ENCODE measurements at places on chromosomes 3 and 15.

DNA sequence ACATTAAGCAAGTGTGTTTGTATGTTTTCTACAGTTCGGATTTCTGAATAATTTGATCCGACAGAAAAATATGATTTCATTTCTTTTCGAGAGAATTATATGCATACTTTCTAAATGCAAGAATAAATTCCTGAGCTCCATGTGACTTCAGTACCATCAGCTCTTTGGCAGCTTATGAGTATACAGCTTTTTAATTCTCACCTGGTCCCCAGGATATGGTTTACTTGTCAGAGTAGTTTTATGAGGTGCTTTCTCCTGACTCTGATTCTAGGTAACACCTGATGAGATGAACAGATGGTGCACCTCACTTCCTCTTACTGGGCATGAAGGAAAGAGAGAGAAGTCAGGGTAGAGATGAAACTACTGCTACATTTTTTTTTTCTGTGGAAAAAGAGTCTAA, 3.1 kb downstream of the HGD start:
- DNase-seq: no peak

DNA sequence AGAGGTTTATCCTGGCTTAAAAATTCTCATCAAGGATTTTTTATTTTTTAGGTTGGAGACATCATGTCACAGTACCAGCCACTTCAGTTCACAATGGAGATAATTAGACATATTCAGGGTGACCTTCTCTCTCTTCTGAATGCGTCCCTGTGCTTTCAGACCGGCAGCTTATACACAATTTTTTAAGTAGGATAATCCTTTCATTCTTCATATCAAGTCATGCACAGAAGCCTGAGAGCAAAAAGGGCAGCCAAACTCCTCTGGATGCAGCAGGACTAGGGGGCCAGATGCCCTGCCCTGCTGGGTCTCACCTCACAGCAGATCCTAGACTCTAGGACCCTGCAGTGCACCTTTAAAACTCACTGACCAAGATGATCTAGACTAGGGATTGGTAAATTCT, 210.4 kb downstream of the ERC2 start:
- DNase-seq: no peak

DNA sequence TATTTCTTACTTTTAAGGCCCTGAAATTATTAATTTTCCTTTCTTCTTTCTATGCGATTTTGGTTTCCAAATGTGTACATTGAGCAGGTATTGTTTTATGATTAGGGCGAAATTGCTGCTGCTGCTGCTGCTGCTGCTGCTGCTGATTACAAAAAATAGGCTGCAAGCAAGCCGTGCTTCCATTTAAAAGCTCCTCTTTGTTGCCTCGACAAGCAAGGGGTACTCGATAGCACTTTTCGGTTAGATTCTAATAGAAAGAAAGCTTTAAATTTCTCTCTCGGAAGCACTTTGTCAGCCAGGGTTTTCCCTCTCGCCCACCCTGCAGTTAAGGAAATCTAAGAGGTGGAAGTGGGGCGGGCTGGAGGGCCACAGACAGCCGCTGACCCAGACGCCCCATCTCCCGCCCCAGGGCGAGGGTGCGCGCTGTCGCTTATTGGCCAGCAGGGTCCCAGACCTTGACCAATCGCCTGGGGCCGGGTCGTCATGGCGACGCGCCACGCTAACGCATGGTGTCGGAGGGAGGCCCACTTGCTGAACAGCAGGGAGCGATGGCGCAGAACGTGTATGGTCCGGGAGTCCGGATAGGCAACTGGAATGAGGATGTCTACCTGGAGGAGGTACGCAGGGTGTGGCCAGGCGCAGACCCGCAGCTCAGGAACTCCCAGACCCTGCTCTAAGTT, at the start of gene CFAP161:
Gene CFAP161, plus strand, starts transcription at position 489 of the 680 bp plus-strand sequence. Its CDS starts 60 bp downstream, at position 549.
- DNase-seq: no peak

DNA sequence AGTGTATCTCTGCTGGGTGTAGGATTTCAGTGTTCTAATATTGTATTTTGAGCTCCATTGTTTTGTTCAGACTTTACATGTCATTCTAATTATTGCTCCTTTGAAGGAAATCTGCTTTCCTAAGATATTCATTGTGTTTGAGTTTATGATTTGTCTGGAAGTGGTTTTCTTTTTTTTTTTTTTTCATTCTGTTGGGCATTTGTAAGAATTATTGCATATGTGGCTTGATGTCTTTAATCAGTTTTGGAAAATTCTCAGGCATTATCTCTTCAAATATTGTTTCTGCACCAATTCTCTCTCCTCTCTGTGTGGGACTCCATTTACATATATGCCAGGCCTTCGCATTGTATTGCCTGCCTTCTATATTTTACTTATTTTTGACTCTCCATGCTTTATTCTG, 65.8 kb upstream of the RNU6-1 start:
- DNase-seq: no peak

DNA sequence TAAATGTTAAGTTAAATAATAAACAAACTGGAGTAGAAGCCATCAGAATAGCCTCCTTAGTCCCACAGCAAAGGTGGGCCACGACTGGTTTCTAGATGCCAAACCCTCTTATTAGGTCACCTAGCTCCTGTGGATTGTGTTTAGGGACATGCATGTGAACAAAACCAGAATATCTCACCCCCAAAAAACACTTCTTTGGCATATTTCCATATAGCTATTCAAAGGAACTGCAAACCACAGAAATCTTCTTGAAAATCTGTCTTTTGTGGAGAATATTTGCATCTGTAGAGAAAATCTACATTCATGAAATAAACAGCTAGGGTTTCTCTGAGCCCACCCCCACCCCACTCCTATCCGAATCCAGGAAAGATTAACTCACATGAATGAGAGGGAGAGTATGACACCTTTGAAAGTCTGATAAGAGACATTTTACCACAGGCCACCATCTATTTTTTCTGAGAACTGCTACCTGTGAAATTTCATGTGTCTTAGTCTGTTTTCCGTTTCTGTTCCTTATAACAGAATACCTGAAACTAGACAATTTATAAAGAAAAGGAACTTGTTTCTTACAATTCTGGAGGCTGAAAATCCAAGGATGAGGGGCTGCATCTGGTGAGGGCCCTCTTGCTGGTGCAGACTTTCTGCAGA, 159.4 kb downstream of the NEK10 start:
- DNase-seq: no peak

All from AG09319 (cell line).